ENCODE measurements at places on chromosomes 4 and X.

- no peak for DNase-seq
These were observed 62.5 kb downstream of the CD40LG start for GRCh38 chrX:136710325-136710951.

DNA sequence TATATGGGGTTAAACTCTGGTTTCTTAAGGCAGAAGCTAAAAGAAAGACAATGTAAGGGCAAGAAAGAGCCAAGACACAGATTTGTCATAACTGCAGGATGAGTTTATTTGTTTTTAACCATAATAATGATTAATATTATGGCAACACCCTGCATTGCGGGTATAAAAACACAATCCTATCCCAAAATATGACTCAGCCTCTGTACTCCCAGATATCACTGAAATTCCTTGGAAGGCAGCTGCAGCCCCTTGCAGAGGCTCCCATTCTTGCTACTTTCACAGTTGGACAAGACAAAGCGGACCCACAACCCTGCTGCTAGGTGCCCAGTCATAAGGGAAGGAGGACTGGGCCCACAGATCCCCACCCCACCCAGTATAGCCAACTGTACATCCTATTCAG lies 20.4 kb upstream of the FGF16 start:
- DNase-seq, result no peak

- DNase-seq, result no peak
These were observed 164.0 kb downstream of the STK32B start for GRCh38 chr4:5215321-5215720.

DNA sequence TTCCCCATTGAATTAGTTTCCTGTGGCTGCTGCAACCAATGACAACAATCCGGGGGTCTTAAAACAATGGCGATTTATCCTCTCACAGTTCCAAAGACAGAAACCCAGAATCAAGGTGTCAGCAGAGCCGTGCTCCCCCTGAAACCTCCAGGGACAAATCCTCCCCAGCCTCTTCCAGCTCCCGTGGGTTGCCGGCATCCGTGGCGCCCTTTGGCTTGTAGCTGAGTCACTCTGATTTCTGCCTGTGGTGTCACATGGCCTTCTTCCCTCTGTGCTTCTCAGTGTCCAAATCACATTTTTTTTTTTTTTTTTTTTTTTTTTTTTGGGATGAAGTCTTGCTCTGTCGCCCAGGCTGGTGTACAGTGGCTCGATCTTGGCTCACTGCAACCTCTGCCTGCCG lies 64.5 kb upstream of the STX18 start:
- DNase-seq, result no peak
